GM04503 (cell line): ENCODE measurements at places on chromosomes 12 and 14.

DNA sequence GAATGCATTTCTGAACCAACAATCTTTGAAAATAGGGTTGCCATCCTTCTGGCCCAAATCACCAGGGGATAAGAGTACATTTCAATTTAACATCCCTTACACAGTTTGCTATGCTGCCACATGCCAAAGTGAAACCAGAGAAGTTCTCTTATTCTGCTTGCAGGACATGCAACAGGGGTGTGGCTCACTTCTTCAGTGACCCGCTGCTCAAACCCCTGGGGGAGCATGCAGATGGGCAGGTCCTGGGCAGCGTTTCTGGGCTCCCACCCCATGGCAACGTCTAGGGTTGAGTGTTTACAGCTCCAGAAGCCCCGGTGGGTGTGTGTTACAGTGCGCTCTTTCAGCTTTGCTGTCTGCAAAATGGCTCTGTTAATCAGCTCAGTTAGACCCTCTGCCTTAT, 1306.3 kb upstream of the TMEM132C start:
- DNase-seq = no peak

GRCh38 chr12:7112041-7112440, 3.0 kb upstream of the C1RL start:
- DNase-seq = no peak

DNA sequence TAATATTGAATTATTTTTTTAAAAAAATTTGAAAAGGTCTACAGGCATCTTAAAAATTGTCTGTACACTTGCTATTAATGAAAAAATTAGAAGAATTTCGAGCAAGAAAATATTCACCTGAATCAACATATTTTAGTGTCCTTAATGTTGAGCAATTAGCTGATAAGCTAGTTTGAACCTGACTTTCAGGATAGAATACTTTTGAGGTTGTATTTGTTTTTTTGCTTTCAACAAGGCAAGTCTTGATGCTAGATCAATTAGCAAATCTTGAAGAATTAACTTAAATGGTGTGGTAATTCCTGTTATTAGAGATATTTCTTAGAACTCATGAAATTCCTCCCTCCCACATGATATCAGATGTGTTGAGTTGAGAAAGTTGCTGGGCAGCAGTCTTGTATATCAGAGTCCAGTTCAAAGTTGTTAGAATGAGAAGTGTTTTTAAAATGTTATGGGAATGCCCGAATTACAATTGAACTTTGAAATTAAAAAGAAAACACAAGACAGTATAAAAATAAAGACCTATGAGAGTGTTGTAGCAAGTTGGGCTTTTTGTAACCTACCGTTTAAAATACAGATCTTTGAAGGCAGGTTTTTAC, 119.2 kb downstream of the TRMT5 start:
- DNase-seq = no peak

- no peak for DNase-seq
These were observed 359.2 kb downstream of the RMST start for GRCh38 chr12:97821806-97822205.

DNA sequence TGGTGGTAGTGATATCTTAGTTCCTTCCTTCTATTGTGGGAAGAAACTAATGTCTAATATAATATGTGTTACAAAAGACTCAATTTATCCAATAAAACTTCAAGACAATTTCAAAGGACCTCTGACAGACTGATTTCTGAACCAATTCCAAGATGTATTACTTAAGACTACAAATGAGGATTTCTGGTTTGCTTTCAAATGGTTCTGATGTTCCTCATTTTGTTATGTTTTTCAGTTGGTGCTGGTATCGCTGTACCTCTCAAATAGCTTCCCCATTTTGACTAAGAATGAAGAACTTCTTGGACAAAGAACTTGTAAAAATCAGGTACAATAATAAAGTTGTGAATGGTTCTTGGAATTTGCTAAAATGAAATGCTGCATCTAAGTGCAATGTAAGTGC, 19.4 kb upstream of the MBIP start:
- DNase-seq = no peak
